ENCODE measurements at places on chromosomes 2 and 18.

DNA sequence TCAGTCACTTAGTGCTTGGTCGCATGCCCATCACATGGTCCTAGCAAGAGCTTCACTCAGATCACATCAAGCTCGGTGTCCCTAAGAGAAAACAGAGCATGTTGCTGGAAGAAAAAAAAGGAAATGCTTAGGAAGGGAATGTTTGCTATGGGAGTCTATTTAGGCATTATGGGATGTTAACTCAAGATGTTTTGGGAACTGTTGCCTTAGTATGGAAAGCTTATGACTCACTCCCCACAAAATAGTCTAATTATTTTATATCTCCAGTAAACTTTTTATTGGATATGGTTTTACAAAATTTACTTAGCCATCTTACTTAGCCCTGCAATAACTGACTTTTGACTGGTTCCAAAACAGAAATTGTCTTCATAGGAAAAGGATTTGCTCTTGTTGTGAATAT, 439.5 kb upstream of the ZEB2 start:
- no peak for DNase-seq

GRCh38 chr2:8653485-8653884, 28.4 kb upstream of the ID2 start:
- DNase-seq = no peak

DNA sequence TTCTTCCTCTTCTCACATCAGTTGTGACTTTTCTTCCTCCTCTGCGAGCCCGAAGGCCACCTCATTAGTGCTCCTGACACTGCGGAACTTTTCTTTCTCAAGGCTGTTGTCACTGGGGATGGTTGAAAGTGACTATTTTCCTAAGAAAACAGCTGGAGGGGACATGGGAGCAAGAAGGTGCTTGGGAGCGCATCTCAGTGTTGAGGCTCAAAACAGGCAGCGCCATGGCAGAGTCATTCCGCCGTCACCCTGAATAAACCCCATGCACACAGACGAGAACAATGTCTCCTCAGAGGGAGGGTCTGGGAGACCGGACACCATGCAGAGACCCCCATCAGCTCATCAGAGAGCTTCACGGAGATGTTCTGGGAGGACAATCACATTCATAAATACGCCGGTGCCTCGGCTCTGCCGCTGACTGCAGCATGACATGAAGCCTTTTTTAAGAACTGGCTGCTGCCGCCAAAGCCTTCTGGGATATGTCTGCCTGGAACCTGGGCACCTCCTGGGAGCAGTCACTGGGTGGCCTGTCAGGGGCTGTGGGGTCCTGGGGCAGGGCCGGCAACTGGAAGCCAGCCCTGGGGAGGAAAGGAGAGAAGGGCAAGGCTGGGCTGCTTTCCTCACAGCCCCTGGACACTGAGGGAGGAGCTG, 19.2 kb downstream of the ATOH8 start:
- DNase-seq = no peak

- no peak for DNase-seq
Observed at GRCh38 chr2:21220930-21221329, 97.2 kb downstream of the TDRD15 start.

DNA sequence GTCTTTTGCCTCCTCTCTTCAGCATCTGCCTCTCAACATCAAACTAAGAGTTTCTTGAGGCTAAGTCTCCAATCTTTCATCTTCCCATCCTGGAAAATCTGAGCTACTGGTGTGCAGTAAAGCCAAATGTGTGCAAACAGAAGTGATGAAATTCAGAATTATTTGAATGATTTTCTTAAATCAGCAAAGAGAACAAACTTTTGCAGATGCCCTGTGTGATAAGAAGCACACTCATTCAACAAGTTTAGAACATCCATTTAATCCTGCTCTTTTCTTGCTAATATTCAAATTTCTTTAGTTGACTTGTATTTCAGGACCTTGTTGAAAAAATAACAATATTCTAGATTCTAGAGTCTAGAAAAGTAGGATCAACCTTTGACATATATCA, 1374.9 kb upstream of the CELF4 start:
- no peak for DNase-seq

DNA sequence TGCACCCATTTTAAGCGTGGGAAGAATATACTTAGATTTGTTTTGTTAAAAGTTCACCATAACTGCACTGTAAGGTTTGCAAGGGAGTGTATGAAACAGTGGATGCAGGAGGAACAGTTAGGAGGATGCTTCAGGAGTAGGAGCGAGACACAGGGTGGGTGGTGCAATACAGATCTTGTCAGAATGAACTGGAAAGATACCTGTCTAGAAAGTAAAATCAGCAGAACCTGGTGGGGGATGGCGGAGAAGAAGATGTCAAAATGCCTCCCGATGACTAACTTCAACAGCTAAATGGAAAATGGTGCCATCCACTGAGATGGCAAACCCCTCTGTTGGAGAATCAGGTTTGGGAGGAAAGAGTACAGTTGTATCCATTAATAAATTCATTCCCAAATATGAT, 18.2 kb downstream of the LANCL1 start:
- DNase-seq = no peak

- no peak for DNase-seq
Observed at GRCh38 chr2:69175790-69176715, 163.1 kb downstream of the ANTXR1 start.

GRCh38 chr18:73563901-73564472, 583.6 kb downstream of the FBXO15 start:
- no peak for DNase-seq

GRCh38 chr2:109335631-109336176, 206.7 kb downstream of the SH3RF3 start:
- peak; percentile 58 for DNase-seq

DNA sequence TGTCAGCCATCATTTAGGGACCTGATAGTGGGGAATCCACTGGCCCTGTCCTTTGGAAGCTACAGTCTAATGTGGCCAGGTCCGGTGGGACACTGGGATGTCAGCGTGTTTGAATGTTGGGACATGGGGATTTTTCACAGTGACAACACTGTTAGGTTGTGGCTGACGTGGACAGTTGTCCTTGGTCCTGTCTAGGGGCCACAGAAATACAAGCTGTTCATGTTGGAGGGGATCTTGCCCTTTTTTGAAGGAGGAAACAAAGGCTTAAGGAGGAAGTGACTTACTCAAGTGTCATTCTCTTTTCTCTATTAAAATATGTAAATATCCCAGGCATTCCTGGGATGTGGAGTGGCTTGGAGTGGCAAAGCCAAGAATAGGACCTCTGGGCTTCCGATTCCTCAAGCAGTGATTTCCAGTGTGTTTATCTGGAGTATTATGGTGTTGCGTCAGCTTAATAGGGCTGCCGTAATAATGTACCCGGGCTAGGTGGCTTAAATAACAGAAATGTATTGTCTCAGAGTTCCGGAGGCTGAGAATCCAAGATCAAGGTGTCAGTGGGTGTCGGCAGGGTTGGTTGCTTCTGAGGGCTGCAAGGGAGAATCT, 8.5 kb downstream of the ACOXL start:
- DNase-seq = no peak

DNA sequence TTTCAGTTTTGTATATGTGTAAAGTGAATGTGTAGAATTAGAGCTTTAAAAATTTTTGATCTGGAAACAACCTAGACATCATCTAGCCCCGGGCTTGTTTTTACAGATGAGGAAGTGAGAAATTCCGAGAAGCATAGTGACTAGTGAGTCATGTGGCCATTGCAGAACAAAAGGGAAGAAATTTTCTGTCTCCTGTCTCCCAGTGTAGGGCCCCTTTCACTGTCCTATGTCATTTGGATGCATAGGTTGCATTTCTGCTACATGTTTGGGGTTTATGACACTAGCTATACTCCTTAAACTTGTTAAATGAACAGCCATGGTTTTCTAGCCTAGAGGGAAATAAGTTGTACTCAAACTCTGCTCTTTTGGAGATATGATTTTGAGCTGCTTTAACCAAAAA, 84.6 kb downstream of the PLCL1 start:
- DNase-seq = peak; percentile 74

- DNase-seq = no peak
Observed at GRCh38 chr2:111221701-111222100, 101.0 kb downstream of the BCL2L11 start.

GRCh38 chr2:150296770-150297546, 190.5 kb downstream of the RND3 start:
- DNase-seq = no peak

- peak; percentile 80 for DNase-seq
Observed at GRCh38 chr2:167862782-167863181, 384.6 kb downstream of the STK39 start.

DNA sequence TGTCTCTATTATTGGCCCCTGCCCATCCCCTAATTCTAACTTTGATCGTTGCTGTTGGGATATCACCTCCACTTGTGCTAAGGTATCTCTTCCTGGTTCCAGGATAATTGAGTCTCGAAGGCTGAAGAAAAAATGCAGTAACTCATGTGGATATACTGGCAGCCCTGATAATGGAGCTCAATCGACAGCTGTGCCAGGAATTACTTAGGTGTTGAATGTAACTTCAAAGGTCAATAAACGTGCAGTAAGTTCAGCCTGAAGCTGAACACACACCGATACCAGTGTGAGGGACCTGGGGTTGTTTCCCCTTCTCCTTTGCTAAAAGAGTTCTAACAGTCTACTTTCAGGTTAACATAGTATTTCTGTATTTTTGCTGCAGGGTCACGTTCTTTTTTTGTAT, 11.9 kb upstream of the REG3G start:
- no peak for DNase-seq

GRCh38 chr2:191228333-191228732, 16.9 kb upstream of the MYO1B start:
- no peak for DNase-seq

- DNase-seq = no peak
Observed at GRCh38 chr2:64478502-64479230, 24.7 kb downstream of the LGALSL start.

DNA sequence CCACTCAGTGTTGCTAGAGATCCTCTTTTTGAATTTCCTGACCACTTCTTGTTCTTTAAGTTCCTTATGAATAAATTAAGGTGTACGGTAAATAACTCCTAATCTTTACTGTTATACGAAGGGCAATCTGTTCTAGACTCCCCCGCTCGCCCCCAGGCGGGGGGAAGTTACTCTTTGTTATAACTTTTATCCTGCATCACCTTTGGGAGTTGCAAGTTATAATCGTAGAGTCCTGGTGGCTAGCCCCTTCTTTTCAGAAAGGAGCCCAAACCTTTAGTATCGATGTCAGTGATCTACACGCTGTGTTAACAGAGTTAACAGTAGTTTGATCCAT, 652 bp downstream of the GCA start:
- DNase-seq = no peak

DNA sequence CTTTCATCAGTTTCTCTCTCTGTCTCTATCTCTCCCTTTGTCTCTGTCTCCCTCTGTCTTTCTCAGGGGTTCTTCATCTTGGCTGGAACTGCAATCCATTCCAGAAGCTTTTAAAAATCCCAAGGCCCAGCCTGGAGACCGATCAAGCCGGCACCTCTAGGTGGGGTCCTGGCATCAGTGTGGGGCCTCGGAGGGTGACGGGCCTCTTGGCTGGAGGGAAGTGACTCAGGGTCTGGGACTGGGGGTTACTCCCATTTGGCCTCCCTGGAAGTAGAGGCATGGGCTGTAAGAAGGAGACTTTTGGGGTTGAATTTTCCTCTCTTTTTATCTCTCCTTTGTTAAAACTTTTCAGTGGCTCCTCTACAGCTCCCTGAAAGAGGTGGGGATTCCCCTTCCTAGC, 52.8 kb upstream of the OTOF start:
- no peak for DNase-seq

GRCh38 chr2:43303889-43304288, 77.5 kb upstream of the ZFP36L2 start:
- no peak for DNase-seq

DNA sequence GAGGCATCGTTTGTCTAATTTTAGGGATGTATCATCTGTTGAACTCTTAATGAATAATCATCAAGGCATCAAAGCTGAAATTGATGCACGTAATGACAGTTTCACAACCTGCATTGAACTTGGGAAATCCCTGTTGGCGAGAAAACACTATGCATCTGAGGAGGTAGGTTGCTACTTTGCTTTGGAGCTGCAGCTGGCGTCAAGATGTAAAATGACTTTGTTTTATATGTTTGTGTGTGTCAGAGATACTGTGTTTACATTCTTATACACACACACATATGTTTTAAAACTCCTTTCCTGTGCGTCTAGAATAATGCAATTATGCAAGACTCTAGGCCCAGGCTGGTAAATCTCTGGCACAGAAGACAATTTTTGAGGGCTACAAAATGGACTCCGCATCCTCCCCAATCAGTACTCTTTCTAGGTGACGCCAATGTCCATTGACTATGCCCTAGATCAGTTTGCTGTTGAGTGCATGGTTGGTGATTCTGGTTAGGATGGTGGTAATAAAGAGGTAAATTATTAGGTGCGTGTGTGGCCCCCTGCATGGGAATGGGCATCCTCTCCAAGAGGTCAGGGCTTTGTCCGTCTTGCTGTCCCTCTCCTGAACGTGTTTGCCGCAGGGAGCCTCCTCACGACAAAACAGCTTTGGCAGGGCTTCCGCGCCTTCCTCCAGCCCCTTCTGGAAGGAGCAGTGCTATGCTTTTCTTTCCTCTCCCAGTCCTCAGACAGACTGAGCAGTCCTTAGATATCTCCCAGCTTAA, 68.2 kb upstream of the EML6 start:
- no peak for DNase-seq

GRCh38 chr18:79062806-79063205, 6.4 kb upstream of the ATP9B start:
- DNase-seq = no peak

GRCh38 chr18:66550366-66550765, 53.5 kb downstream of the CDH19 start:
- DNase-seq = no peak

DNA sequence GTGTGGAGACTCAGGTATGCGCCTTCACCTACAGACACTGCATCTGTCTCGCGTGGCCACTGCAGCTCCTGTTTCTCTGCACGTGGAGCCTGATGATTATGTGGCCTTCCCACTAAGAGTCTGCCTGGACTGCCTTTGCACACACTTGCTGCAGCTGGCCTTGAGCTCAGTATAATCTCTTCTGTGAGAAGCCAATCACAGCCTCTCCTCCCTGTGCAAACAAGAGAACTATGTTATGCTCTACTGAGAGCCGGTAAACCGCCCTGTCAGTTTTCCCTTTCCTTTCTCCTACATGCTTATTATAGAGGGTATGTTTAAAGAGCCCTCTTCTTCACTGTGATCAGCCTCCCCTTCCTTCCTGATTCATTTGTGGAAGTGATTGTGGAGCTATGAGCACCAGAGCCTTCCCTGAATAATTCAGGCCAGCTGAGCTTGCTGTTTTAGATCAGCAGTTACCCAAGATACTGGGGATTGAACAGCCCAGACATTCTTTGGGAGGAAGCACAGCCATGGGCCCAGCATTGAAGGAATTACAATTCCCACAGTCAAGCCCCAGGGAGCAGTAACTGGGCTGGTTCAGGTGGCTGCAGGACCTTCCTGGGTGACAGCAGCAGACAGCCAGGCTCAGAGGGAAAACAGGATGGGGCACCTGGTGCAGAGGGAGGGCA, 3.7 kb upstream of the TGFA start:
- no peak for DNase-seq

- DNase-seq = peak; percentile 0
Observed at GRCh38 chr18:33201509-33201926, 239.0 kb downstream of the CCDC178 start.

Measured in activated CD4-positive, alpha-beta T cell treated with anti-CD3 and anti-CD28 coated beads, Interleukin-2, Interleukin-6, amounts not matched to agents 100 ng/mL and 50 ng/mL, durations not matched to agents 16 hours and 8 hours (primary cell).